ENCODE measurements at places on chromosomes 5 and 9.

DNA sequence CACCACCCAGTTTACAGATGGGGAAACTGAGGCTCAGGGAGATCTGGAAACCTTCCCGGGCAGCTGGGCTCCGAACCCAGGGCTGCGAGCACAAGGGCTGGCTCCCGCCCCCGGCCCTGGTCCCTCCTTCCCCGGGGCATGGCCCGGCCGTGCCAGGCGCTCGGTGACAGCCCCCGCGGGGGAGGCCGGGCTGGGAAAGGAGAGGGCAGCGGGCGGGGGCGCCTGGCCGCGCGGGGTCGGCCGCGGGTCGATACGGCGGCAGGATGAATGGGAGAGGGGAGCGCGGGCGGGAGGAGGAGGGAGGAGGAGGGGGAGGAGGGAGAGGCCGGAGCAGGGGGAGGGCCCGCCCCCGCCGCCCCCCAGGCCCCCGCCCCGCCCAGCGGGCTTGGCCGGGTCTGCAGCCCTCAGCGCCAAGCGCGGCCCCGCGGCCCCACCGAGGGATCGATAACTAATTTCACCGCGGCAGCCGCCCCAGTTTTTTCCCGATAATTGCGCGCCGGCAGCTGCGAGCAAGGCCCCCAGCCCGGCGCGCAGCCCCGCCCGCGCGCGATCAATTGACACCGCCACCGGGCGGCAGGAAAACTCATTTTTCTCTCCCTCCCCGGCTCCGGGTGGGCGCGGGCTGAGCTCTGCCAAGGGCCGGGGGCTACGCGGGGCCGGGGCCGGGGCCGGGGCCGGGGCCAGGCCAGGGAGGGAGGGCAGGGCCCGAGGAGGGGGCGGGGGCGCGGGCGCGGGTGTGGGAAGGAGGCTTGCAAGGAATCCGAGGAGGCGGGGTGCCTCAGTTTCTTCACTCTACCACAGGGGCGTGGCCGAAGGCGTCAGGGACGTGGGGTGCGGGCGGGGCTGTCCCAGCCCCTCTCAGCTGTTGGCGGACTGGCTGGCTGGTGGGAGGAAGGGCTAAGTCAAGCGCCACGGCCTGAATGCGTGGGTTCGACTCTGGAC, 52.1 kb downstream of the C9orf50 start:
- DNase-seq: peak; percentile 40

DNA sequence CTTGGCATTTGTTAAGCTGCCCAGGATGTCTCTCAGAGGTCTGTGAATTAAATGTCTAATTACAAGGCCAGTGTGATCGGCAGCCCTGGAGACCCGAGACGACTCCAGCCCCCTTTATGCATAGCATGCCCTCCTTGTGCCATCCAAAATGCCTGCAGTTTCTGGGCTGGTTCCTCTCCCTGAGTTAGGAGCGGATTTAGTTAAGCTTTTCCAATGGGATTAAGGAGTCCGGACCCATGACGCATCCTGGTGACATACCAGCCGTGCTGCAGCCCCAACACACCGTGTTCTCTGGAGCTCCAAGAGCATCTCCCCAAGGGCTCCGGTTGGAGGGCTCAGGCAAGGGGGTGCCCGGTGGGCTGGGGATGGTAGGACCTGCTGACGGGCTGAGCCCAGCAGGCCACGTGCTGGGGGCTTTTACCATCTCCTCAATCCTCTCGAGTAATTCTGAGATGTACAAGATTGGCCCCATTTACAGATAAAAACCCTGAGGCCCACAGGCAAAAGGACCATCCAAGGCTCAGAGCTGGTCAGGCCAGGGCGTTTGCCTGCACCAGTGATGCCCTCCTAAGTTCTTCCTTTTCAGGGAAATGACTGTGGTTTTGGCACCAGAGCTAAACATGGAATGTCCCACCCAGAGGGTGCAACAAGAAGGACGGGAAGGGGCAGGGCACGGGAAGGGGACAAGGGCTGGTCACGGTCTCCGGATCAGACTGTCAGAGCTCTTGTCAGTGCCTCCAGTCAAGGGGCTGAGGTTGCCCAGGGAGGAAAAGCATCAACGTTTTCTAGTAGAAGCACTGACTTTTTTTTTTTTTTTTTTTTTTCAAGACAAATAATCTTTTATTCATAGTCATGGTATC, 82.6 kb upstream of the PHYKPL start:
- no peak for DNase-seq

- no peak for DNase-seq
Observed at GRCh38 chr5:164353155-164353554, 847.7 kb downstream of the MAT2B start.

DNA sequence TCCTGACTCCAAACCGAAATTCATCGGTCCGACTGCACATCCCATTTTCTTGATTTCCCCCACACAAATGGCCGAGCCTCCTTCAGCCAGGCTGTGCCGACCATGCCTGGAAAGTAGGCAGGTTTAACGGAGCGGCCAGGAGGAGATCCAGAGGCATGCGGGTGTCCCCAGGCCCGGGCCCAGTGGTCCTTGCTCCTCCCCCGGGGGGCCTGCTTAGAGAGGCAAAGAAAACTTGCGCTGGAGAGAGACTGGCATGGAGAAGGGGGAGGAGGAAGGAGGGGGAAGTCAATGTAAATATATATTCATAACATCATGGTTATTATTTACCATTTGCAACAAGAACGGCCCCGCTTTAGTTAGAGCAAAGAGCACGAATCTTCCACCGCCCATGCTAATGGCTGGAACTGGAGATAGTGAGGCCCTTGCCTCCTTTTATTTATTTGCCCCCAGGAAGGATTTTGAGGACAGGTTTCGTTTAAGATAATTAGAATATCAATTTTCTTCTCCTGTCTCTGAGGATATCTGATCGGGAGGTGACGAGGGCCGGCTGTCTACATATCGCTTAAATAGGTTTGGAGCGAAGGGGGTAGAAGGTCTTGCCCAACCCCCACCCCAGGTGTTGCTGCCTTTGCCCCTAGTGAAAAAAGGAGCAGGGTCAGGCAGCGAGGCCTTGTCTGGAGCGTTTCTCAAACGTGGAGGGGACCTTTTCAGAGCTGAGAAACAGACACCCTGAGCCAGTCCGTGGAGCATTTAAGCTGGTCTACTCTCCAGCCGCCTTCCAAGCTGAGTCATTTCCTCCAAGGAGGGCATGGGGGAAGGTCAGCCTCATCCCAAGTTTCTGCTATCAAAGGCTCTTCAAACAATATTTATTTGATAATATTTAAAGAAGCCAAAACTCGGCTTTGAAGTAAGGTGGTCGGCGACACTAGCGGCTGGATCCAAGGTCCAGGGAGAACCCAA, 2.5 kb downstream of the BARHL1 start:
- no peak for DNase-seq

DNA sequence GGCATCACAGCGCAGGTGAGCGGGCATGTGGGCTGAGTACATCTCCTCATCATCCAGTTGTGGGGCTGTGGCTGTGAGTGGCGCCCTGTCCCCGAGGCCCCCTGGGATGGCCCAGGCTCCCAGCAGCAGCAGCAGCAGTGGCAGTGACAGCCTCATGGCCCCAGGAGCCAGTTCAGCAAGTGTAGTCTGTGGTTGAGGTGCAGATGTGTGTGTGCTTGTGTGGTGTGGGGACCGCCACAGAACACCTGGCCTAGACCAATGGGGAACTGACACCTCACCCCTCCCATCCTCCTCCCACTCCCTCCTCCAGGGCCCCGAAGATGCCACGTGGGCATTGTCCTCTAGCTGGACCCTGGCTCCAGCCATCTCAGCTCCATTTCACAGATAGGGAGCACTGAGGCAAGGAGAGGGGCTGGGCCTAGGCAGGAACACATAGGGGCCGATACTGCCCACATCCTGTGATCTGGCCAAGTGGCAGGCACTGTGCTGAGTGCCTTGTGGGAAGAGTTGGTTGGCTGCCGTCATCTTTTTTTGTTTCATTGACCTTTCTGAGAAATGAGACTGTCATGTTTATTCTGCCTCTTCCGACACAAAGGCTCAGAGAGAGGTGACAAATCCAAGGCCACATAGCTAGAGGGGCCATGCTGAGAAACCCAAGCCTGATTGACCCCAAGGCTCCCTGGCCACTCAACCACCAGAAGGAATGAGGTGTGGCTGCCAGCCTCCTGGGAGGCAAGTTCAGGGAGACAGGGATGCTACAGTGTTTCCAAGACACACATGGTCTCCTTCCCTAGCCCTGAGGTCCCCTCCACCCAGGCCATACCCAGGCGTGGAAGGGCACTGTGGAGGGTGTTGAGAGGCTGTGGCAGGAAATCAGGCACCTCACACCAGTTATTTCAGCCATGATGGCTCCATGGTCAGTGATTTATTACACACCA, at the start of gene MZB1:
Gene MZB1 (minus strand): TSS at position 213 of the 938 bp plus-strand sequence. CDS start 57 bp downstream, at position 156.
- no peak for DNase-seq

- no peak for DNase-seq
Observed at GRCh38 chr9:107712390-107712789, 222.8 kb upstream of the KLF4 start.

DNA sequence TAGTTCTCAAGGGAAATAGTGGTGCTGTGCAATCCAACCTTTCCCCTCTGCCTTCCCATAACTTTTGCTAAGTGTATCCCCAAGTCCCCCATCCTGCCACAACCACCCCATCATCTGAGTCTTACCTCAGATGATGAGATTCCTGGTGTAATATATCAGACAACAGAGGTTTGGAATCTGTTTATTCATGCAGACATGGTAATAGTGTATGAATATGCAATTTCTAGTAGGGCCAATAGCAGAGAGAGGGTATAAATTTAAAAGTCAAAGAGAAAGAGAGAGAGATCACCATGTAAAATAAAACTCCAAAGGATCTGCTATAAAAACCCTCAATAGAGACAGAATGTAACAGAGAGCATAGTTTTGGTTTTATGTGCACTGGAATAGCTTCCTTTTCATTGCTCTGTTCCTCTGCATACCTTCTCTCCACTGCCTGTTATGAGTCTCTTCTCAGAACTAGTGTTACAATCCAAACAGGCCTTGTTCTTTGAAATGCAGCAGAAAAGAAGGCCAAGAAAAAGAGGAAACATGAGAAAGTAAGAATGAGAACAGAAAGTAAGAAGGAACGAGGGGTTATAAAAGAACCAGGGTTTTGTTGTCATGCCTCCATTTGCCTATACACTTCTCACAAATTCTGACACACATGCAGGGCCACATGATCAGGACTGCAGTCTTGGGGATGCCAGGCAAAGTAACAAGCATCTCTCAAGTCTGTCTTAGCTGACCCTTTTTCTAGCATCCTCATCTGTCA, 278.0 kb downstream of the CETN3 start:
- DNase-seq: no peak

GRCh38 chr5:103021314-103021713, 98.6 kb downstream of the GIN1 start:
- no peak for DNase-seq

DNA sequence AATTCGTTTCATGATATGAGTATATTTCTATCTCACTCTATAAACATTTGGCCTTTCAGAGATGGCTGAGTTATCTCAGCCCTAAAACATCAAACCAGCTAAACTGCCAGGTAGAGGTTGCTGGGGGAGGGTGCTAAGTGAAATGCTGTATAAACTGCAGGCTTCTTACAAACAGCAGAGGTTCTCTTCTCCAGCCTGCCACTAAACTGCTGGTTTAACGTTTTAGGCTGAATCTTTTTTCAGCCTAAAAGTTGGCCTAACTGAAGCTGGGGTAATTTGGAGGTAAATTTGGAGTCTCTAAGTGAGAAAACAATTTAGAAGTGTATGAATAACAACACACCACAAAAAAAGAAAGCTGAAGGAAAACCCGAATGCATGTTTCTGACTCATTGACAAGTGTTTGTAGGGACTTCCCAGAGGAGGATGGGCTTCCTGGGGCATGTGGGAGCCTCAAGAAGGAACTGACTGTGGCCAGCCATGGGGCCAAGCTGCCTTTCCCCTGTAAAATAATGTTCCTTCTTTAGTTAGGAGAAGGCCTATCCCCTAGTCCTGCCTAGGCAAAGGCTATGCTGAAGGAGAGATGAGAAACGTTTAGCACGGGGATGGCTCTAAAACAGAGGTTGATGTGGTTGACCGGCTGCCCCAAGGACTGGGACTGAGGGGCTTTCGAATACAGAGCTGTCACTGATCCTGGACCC, 44.3 kb downstream of the SLC28A3 start:
- DNase-seq: no peak

- DNase-seq: no peak
Observed at GRCh38 chr5:132001647-132002561, 9.6 kb downstream of the ACSL6 start.

DNA sequence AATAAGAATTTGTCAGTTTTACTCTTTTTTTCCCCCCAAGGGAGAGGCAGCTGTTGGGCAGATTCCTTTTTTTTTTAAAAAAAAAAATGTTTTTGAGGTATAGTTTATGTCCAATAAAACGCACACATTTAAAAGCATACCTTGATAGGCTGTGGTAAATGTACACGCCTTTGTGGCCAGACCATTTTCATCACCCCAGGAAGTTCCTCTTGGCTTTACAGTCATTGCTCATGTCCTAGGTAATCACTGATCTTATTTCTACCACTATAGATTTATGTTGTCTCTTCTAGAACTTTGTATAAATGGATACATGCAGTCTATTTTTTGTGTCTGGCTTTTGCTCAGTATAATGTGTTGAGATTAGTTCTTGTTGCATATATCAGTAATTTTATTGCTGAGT, 9.8 kb downstream of the SUB1 start:
- DNase-seq: no peak

- no peak for DNase-seq
Observed at GRCh38 chr9:91001146-91001611, 199.6 kb downstream of the SYK start.

DNA sequence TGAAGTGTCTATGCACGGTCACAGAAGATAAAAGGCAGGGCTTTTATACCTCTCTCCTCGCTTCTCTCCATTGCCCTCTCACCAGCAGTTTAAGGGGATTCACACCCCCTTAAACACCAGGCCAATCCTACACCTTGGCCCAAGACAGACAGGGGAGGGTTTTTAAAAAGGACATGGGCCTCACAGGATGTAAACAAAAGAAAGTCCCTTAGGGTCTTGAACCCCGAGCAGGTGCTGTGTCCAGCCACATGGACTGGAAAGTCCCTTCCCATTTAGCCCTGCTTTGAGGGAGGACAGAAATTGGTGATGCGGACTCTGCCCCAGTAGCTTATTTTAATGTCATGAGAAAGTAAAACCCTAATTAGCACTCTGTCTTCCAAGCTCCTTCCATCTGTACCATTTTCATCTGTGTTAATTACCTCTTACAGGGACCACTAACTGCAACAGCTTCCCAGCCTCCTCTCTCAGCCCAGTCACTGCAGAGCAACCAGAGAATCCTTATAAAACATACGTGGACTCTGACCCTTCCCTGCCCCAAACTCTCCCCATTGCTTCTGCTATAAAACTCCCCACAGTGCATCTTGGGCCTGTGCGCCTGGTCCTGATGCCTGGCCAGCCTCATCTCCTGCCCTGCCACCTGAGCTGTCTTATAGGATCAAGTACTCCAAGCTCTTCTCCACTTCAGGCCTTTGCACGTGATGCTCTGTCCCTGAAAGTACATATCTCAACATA, 16.7 kb downstream of the WHRN start:
- DNase-seq: no peak

GRCh38 chr5:118653872-118654271, 334.5 kb downstream of the DTWD2 start:
- no peak for DNase-seq

DNA sequence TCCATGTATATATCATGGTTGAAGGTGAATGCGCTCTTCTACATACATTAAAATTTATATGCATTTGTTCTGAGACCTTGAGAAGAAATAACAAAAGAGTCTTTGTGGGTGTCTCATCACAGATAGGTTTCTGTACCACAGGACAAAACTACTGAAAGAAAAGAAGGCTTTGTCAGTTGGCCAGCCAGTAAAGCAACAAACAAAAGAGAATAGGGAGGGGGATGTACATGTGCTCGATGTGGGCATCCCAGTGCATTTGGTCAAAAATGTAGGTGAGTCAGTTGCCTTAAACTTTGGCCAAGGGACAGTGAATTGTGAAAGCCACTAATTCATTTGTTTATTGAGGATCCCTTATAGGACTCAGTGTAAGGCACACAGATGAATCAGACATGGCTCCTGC, 13.3 kb downstream of the RBM18 start:
- DNase-seq: no peak
